H9 (cell line): ENCODE measurements at places on chromosomes 12 and 14.

- no peak for DNase-seq
Measured at GRCh38 chr12:124230117-124230757, 64.7 kb upstream of the RFLNA start.

DNA sequence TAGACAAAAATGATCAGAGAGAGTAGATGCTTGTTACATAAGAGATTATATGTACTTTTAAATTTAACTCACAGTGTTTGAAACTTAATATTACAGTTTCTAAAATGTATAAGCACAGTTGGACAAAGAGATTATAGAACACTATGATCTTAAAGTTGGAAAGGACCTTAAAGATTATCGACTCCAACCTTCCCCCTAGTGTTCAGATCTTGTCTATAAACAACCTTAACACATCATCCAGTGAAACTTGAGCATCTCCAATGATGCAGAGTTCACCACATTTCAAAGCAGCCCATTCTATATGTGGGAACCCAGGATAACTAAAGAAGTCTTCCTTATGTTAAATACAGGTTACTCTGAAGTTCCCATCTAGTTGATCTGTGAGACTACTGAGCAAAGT lies 480.8 kb downstream of the RMST start:
- no peak for DNase-seq

DNA sequence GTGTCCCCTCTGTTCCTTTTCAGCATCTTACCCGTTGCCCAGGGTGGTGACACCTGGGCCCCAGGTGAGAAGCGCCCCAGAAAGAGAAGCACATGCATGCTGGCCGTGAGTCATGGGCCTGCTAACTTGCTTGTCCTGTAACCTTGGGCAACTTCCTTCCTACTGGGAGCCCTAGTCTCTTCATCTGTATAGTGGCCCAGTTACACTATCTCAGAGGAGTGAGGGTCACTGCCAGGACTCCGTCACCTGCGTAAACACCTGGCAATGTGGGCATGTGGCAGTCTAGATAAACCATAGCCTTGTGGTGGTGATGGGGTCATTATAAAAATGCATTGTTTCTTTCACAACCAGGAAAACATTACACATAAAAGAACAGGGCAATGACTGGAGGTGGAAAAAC lies 125.2 kb downstream of the SLC25A47 start:
- peak; percentile 15 for DNase-seq

GRCh38 chr14:63633801-63634200 lies 7.9 kb downstream of the WDR89 start:
- DNase-seq: no peak

- no peak for DNase-seq
Measured at GRCh38 chr12:11978726-11979384, 91.9 kb upstream of the BCL2L14 start.

DNA sequence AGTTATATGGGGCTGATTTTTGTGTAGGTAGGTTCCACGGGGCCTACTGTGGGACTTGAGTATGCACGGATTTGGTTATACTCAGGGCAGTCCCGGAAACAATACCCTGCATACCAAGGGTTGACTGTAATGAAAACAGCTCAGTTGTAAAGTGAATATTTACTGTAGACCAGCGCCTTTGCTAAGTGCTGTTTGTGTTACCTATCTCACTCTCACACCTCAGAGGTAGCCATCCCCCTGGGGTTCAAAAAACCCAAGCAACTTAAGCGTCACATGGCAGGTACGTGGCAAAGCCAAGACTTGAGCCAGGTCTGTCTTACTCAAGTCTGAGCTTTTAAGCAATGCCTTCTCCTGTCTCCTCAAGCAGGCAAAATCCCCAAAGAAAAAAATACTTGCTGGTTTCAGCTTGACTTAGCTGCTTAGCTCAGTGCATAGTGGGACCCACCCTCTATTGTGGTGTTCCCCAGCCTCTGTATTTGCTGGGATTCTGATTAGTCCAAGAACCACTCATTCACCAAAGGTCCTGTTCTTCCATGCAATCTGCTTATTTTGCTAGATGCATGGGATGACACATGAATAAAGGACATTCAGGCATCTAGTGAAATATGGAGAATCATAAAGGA lies 34.2 kb upstream of the STRN3 start:
- DNase-seq: no peak

DNA sequence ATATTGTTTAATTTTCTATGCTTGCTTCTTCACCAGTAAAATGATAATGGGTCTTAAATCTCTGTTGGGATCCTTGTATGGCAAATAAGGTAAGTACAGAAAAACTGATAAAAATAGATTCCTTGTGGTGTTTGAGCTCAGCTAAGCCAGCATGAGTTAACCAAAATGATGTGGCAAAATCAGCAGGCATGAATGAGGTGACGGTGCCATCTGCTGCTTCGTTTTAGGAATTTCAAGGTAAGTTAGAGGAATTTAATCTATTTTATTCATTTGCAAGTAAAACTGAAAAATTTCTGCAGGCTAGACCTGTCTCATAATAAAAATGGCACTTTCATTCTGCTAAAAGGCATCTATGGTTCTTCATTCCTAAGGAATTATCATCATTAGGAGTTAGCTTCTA lies 10.0 kb upstream of the CLEC7A start:
- peak; percentile 54 for DNase-seq

- DNase-seq: peak; percentile 89
Measured at GRCh38 chr14:43540948-43541347, 966.1 kb downstream of the FSCB start.

GRCh38 chr12:113127791-113128199 lies 7.8 kb downstream of the RASAL1 start:
- DNase-seq: no peak

GRCh38 chr12:124861492-124861891 lies 2.2 kb downstream of the SCARB1 start:
- DNase-seq: no peak

DNA sequence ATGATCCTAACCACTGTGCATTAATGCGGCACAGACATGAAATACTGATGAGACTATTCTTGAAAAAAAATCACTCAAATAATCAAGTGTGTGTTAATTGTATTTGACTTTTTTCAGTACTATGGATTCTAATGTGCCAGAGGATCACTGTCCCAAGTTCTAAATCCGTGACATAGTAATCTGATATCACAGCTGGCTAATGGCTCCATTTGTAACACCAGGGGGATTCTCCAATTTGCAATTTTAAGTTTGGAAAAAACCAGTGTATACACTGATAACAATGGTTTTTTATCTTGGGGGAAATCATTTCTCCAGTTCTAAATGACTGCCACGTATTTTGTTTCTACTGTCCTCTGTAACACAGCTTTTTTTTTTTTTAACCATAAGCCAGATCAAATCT lies 33.0 kb downstream of the MPHOSPH9 start:
- no peak for DNase-seq

DNA sequence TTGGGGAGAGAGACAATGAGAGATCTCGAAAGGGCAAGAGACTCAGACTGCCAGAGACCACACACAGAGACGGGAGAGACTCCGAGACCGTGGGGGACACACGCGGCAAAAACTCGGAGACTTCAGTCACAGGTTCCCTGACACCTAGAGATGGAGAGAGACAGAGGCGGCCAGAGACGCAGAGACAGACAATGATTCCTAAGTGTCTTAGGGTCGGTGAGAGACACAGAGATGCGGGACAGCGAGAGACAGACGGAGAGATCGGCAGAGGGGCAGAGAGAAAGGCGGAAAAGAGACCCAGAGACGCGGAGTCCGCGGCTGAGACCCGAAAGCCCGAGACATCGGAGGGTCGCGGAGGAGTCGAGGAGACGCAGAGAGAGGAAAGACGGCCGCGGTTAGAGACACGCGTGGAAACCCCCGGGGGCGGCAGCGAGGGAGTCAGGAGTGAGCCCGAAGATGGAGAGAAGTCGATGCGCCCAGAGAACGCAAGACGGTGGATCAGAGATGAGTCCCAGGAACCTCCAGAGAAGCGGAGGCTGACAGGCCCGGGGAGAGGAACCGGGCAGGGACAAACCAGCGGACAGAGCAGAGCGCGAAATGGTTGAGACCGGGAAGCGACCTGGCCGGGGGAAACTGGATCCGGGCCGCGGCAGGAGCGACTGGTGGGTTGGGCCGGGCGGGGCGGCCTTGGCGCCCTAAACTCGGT lies 7.8 kb downstream of the LHX5 start:
- peak; percentile 65 for DNase-seq

DNA sequence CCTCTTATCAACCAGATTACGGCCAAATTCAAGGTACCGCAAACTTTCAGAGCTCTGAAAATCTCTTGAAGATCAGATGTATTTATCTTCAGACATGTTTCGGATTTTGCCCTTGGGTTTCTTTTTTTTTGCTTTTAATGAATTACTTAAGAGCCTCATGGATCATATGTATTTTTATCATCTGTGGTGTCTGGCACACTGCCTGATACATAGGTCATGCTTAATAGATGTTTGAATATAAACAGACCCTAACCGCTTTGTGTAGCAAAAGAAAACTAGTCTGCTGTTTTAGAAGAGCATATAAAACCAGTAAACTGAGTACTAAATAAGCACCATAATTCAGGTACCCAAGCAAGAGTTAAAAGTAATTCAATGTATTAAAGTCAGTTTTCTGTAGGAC lies 20.1 kb upstream of the TBK1 start:
- no peak for DNase-seq

DNA sequence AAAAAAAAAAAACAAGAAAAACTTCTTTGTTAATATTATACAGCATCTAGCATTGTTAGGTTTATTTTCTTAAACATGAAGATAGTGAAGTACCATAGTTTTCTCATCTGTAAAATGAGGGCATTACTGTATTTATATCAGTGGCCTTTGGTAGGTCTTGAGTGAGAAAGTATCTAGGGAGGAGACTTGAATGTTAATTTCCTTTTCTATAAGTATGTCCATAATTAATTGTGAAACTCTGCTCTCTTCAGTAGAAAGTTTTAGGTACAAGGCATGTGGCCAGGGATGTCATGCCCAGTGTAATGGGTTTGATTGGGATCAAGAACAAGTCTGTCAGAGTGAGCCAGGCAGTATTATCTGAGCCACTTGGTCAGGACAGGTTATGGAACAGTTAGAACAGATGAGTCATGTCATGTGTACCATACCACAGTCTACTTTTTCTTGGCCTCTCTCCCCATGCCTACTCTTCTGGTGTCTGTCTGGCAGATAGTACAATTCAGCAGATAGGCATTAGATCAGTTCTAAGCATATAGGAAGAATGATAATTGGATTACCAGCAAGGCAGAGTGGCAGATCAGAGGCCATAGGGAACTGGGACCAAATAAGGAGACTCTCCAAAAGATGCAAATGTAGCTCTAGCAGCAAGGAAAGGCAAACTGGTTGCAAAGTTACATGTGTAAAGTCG lies 30.4 kb downstream of the FBXO34 start:
- DNase-seq: no peak

- no peak for DNase-seq
Measured at GRCh38 chr12:85831327-85831990, 4.8 kb downstream of the RASSF9 start.

DNA sequence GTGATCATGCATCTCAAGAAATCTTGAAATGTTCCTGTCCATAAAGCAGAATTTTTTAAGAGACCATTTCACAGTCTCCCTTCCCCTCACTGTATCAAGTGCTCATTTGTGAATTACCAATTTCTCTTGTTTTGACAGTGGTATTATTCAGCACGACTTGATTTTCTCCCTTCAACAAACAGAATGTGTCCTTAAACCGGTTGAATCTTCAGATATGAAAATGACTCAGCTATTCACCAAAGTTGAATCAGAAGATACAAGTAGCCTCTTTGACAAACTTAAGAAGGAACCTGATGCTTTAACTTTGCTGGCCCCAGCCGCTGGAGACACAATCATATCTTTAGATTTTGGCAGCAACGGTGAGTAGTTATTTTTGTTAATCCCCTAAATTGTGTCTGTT lies 25.5 kb upstream of the SNAPC1 start:
- no peak for DNase-seq

DNA sequence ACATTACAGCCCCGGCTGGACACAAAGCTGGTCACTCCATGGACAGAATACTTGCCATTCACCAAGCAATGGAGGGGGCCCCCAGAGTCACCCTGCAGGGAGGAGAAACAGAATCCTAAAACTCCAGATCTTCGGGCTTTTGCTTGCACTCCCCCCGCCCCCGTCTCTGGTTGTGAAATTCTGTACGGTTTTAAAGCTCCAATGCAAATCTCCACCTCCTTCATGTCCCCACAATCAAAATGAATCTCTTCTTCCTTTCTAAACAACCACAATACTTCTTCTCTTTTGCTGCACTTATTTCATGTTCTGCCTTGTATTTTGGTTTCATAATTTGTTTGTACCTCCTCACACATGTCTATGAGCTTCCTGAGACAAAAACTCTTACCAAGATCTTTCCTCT lies 5.8 kb upstream of the BIN2 start:
- DNase-seq: no peak

- DNase-seq: peak; percentile 62
Measured at GRCh38 chr12:108441549-108441948, 73.5 kb upstream of the FICD start.

- DNase-seq: no peak
Measured at GRCh38 chr12:65113621-65114035, 7.5 kb downstream of the WIF1 start.

- DNase-seq: no peak
Measured at GRCh38 chr12:27437839-27438238, 8.7 kb upstream of the SMCO2 start.

- no peak for DNase-seq
Measured at GRCh38 chr14:49193332-49194065, 392.7 kb downstream of the RPS29 start.

DNA sequence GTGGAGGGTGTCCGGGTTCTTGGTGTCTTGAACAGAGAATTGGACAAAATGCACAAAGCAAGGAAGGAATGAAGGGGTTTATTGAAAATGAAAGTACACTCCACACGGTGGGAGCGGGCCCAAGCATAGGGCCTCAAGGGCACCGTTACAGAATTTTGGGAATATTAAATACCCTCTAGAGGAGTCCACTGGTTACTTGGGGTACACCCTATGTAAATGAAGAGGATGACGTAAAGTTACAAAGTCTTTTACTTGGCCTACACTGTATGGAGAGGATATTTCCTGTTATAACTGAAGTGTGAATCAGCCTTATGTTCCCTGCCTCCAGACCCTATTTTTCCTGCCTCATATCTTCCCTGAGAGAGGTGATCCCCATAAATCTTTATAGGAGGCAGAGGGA lies 102.6 kb downstream of the RIN3 start:
- DNase-seq: no peak

- DNase-seq: peak; percentile 90
Measured at GRCh38 chr12:94100990-94101737, 47.2 kb upstream of the PLXNC1 start.

- DNase-seq: no peak
Measured at GRCh38 chr12:122989225-122989839, 8.9 kb downstream of the ARL6IP4 start.

GRCh38 chr12:1799882-1800400 lies 20.4 kb upstream of the LRTM2 start:
- DNase-seq: peak; percentile 28

GRCh38 chr14:68784226-68784910 lies 8.5 kb downstream of the ZFP36L1 start:
- no peak for DNase-seq
